ENCODE measurements at places on chromosomes 12 and 14.

- DNase-seq: no peak
Observed at GRCh38 chr12:131749618-131750315, 38.9 kb downstream of the SFSWAP start.

DNA sequence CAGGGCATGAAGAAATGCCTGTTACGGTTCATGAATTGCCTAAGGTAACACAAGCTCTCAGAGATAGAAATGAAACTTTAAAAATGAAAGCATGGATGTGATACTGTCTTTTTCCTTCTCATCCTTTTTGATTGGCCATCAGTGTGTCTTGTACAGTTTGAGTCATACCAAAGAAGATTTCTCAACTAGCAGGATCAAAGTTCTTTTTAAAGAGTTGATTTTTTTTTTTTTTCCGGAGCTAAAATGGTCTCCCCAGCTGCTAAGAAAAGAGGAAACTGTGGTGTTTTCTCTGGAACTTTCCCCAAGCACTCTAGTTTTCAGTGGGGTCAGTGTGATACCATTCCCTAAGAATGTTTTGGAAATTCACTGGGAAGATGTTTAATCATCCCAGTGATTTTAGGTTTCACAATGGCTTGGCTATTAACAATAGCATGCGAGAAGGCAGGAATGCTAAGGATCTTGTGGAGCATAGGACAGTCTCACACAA, 105.0 kb downstream of the ETNK1 start:
- no peak for DNase-seq

- no peak for DNase-seq
Observed at GRCh38 chr12:23049180-23049579, 424.2 kb downstream of the ETNK1 start.

GRCh38 chr12:40215982-40216381, 8.8 kb upstream of the LRRK2 start:
- no peak for DNase-seq

GRCh38 chr12:53267306-53267998, 647 bp upstream of the ESPL1 start:
- no peak for DNase-seq

GRCh38 chr14:85205875-85206274, 324.1 kb upstream of the FLRT2 start:
- no peak for DNase-seq

GRCh38 chr12:10559244-10559643, 53.6 kb downstream of the EIF2S3B start:
- no peak for DNase-seq

DNA sequence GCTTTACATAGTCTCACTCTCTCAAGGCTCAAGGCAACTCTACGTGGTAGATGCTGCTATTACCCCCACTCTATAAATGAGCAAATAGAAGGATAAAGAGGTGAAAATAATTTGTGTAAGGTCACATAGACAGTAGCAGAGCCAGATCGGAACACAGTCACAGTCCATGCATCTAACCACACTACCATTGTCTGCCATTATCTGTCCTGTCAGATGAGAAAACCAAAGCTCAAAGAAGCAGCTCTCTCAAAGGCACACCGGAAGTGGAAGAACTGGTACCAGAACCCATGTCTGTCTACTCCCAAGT, 134.4 kb upstream of the NUDT4 start:
- DNase-seq: no peak

GRCh38 chr14:58299401-58300330, 1.3 kb downstream of the ARID4A start:
- no peak for DNase-seq

DNA sequence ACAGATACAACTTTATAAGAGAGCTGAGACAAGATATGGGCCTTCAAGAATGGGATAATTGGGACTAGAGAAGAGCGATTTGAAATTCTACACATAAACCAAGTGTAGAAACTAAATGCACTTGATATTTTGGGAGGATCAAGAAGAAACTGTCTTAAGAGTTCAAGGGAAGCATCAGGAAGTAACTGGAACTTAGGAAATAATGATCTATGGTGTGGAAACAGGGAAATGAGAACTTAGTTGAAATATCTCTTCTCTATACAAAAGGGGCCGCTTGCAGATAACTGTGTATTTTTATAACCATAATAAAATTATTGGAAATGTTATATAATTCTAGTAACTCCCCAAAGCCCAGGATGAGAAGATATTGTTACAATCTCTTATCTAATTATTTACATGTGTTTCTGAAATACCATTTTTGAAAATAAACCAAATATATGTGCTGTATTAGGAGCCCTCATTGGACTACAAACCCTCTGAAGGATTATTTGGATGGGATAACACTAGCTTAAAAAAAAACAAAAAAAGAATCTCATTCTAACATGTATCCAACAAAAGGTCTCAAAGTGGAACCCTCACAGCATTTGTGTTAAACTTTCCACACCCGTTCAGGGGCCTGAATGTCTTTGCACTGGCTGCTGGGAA, 84.7 kb upstream of the FLRT2 start:
- no peak for DNase-seq

DNA sequence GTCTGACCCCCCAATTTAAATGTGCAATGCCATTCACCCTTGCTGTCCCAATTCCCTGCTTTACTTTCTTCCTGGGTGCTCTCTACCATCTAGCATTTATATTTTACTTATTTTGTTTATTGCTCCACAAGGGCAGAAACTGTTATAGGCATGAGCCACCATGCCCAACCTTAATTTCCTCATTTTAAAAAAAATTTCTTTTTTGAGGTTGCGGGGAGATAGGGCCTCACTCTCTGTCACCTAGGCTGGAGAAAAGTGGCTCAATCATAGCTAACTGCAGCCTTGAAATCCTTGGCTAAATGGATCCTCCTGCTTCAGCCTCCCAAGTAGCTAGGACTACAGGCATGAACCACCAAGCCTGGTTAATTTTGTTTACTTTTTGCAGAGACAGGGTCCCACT, 13.0 kb downstream of the HPD start:
- no peak for DNase-seq

- no peak for DNase-seq
Observed at GRCh38 chr12:47570151-47570550, 135.7 kb downstream of the RPAP3 start.

- DNase-seq: no peak
Observed at GRCh38 chr12:116552773-116553373, 6.3 kb upstream of the MAP1LC3B2 start.

DNA sequence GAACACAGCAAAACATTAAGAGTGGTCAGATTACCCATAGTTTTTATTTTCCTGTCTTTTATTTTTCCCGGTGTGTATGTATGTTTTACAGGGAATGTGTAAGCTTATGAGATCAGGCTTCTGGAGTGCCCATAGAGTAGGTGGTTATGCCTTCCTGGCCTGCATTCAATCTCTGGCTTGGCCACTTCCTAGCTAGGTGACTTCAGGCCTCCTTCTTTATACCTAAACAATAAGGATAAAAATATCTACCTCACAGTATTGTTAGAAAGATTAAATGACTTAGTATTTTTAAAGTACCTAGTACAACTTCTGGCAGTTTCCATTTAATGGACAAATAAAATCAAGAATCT, 42.4 kb downstream of the ITPR2 start:
- DNase-seq: no peak

DNA sequence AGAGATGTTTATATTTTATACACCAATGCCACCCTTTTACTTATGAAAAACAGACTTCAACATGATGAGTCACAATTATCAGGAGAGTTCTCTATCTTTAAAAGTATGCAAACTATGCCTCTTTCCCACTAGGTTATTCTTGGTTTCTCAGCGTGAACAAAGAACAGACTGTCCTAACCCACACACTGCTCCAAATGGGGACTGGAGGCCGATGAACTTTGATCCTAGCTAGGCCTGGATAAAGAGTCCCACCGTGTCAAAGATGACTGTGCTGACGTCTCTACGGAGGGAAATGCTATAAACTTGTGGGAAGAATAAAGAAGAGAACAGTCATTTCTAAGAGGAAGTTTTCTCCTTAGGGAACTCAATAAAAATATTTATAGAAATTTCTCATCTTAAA, 160.1 kb downstream of the EPS8 start:
- no peak for DNase-seq

DNA sequence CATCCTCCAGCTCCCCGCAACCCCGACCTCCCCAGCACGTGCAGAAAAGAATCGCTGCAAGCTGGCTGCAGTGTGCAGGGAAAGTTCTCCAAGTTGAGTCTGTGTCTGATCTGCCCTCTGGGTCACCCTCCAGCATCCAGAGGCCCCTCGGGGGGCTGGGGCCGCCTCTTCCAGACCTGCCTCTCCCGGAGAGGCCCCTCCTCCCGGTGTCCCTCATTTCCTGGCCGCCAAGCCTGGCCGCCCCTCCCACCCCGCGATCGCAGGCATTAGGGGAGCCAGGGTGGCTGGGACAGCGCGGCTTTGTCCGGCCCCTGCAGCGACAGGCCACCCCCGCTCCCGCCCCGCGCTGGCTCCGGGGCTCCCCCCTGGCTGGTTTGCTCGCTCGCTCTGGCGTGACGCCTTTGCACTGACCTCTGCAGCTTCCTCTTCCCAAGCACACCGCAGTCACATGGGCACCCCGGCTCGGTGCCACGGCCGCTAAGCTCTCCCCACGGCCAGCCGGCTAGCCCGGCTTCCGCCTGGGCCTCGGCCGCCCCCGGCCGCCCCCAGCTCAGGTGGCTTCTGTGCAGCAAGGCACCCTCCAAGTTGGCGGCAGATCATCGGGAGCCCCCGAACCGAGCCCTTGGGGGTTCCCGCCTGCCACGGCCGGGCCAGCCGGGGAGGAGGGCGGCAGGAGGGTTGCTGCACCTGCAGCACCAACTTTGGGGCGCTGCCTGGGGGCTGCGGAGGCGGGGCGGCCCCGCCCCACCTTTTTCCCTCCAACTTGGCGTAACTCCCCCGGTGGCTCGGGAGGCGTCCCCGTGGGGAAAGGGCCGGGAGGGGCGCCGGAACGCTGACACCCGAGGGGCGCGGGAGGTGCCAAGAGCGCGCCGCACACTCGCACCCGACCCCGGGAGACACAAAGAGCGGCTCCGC, 43.7 kb downstream of the KDM2B start:
- DNase-seq: peak; percentile 50

- DNase-seq: no peak
Observed at GRCh38 chr12:99959549-99960170, 25.1 kb downstream of the ANKS1B start.

GRCh38 chr14:93331728-93332396, 974 bp downstream of the BTBD7 start:
- DNase-seq: peak; percentile 11

DNA sequence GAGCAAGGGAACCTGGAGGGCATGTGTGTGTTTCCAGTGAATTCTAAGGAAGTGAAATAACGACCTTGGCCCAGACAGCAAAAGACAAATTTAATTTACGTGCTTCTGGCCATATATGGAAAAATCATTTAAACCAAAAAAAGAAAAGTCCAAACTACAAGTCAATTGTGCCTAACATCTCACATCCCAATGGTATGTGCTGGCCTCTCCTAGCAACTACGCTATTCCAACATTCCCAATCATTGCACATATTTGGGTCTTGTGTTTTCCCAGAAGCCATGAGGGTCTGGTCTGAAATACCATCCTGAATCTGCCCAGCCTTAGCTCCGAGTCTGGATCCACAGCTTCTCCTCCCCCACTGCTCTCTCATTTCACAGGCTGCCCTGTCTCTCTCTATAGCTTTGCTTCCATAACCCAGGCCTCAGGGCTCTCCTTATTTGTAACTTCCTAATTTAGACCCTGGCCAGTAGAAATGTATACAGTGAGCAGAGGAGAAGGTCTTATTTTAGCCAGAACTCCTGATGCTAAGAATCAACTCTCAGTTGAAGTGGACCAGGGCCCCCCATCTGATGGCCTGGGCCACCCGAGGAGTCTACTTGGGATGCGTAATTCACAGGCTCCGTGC, 224.6 kb downstream of the ANO2 start:
- no peak for DNase-seq

- no peak for DNase-seq
Observed at GRCh38 chr14:105072381-105072861, 7.2 kb upstream of the GPR132 start.

GRCh38 chr14:67059596-67059995, 129.6 kb upstream of the GARIN2 start:
- no peak for DNase-seq

DNA sequence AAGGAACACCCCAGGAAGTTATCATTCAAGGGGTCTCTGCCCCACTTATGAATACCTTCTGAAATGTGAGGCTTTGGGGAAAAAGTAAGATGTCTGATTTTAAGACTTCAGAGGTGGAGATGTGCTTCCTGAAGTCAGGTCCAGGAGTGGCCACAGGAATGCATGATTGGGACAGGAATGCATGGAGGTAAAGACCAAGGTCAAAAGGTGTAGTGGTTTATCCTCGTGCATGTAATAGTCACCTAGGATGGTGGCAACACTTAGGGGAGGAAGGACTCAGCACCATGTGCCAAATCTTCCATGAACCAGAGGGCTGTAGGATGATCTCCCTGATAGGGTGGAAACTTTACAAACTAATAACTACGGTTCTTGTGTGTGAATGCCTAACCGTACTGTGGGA, 217.3 kb downstream of the C12orf75 start:
- DNase-seq: no peak

GRCh38 chr14:68782091-68782981, 10.5 kb downstream of the ZFP36L1 start:
- DNase-seq: peak; percentile 77

GRCh38 chr14:101364503-101365328, 196.6 kb upstream of the DIO3 start:
- no peak for DNase-seq

GRCh38 chr14:29648045-29648444, 279.6 kb downstream of the PRKD1 start:
- no peak for DNase-seq

- DNase-seq: no peak
Observed at GRCh38 chr12:53145383-53146260, 34.9 kb upstream of the ZNF740 start.

- peak; percentile 26 for DNase-seq
Observed at GRCh38 chr12:62210422-62210821, 49.8 kb upstream of the USP15 start.

- no peak for DNase-seq
Observed at GRCh38 chr14:67495827-67496226, 7.3 kb upstream of the TMEM229B start.

GRCh38 chr14:33954016-33954598, 3.2 kb upstream of the EGLN3 start:
- DNase-seq: no peak

GRCh38 chr14:34691206-34691605, 23.2 kb downstream of the CFL2 start:
- no peak for DNase-seq

GRCh38 chr12:64760808-64761573, 1.8 kb upstream of the GNS start:
- DNase-seq: no peak

- no peak for DNase-seq
Observed at GRCh38 chr12:42221726-42222125, 16.3 kb downstream of the YAF2 start.

DNA sequence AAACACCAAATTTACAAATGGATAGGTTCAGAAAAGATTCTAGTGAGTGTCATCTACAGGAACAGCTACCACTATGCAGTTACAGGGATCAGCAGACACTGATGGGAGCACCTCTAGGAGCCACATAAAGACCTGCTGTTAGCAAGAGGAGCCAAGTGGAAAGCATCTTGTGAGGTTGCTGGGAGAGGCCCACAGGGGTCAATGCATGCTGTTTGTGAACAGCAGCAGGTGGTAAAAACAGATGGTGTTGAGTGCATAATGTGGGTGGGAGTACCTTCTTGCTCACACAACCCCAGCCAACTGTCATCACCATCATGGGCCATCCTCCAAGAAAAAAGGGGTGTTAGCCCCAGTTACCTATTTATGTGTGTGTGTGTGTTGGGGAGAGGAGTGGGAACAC, 215.2 kb upstream of the SSTR1 start:
- DNase-seq: no peak
